ENCODE measurements at places on chromosomes 1 and 21.

DNA sequence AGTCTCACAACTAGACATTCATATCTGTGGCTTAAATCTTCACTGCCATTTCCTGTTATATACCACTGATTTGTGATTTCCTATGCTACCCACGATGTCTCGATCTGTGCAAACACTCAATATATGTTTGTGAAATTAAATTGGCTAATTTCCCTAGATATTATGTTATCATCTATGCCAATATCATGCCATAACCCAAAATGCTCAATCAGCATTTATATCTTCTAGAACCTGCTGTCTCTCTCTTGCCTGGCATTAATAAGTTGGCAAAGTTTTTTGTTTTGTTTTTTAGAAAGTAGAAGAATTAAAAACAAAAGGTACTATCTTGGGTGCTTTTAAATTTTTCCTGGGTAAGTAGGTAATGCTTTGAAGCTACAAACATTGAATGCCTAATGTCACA lies 358.5 kb upstream of the DAB1 start:
- no peak for DNase-seq

GRCh38 chr1:169462385-169462784 lies 23.4 kb downstream of the SLC19A2 start:
- no peak for DNase-seq

DNA sequence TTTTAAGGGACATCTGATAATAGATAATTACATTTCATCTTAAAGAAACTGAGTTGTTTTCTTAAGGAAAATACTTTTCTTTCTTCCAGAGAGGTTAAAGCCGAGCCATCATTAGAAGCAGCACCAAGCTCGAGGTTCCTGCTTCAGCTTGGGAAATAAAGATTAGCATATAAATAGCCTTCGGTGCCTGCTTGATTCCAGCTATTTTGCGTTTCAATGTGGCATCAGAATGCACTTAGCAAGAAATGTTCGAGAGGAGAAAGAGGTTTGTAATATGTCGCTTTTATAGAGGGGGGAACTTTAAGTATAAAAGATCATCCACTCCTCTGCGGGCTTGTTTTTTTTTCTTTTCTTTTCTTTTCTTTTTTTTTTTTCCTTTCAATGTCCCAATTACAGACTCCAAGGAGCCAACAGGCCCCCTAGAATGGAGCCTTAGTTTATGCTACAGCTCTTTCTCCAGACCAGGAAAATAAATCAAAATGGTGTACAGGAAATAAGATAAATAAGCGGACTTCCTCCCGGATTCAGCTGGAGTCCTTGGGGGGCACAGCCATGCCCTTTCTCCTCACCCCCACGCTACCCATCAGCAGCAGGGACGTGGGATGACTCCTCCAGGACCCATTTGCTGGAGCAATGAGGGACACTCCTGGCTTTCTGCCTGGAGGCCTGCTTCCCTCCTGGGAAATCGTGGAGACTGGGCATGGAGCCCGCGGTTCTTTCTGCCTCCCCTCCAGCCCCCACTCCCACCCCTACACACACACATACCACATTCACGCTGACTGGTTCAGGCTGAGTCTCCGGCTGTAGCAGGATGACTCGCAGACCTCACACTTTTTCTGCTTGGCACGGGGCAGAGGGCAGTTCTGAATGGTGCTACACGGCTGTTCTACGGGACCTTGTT lies 131.6 kb downstream of the RRAGC start:
- no peak for DNase-seq

DNA sequence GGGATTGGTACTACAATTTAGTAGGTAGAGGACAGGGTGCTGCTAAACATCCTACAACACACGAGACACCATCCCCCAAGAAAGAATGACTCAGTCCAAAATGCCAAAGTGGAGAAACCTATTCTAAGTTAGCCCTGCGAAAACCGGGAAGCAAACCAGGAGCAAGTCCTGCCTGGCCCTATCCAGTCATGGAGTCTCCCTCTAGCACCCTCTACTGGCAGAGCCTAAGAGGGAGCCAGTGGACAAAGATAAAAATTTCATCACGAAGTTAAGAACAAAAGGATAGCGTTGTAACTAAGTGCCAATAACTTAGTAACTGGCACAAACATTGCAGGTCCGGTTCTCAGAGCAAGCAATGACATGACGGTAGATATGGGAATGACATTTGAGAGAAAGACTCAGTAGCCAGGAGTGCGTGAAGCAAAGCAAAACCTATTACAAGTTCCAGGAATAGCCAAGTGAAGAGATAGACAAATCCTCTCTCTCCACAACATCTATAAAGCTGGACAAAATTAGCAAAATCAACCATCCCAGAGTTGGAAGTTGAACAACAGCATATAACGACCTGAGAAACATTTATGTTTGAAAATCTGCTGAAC lies 383.5 kb downstream of the OMA1 start:
- DNase-seq = no peak

- DNase-seq = no peak
Observed at GRCh38 chr1:38117444-38117887, 70.9 kb upstream of the POU3F1 start.

GRCh38 chr1:111789666-111790316 lies 34.1 kb downstream of the DDX20 start:
- DNase-seq = no peak

- no peak for DNase-seq
Observed at GRCh38 chr1:2814511-2815075, 13.1 kb upstream of the TTC34 start.

GRCh38 chr21:41684381-41685245 lies 82.2 kb downstream of the RIPK4 start:
- no peak for DNase-seq

DNA sequence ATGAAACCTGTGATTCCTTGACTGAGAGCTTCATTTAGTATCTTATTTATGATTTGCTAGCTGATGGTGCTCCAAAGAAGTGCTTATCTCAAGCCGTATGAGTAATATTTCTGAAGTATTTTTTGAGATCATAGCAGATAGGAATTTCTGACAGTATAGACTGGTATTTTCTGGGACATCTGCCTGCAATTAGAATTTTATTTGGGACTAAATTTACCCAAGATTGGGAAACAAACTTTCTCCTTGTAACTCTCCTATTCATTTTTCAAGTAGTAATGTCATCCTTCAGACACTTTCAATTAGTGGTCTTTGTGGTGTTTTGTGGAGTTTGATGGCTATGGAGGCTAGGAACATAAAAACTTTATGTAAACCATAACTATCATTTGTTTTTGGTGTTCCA lies 597.2 kb upstream of the ZP4 start:
- DNase-seq = no peak

GRCh38 chr1:61078618-61079295 lies 3.6 kb upstream of the NFIA start:
- no peak for DNase-seq

Measured in stimulated activated CD8-positive, alpha-beta memory T cell treated with anti-CD3 and anti-CD28 coated beads, Interleukin-7, amount 100 ng/mL, for 1 hour (primary cell).